CD4-positive, alpha-beta T cell treated with Interleukin-10 for 1 hour (primary cell): ENCODE measurements at places on chromosomes 16 and 17.

- DNase-seq, result no peak
Observed at GRCh38 chr17:42378359-42378958, 9.8 kb downstream of the STAT3 start.

DNA sequence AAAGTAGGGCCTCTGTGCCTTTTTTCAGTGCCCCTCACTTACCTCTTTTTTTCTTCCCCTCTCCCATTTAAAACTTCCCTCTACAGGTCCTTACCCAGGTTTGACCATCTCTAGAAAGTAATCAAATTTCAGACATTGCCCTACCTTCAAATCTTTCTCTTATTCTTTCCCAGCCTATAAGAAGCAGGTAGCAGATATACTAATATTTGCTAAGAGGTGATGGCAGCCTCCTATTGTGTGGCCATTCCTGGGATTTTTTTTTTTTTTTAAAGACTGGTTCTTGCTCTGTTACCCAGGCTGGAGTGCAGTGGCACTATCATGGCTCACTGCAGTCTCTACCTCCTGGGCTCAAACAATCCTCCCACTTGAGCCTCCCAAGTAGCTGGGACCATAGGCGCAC is 111.1 kb upstream of the HAS3 start:
- DNase-seq, result no peak

DNA sequence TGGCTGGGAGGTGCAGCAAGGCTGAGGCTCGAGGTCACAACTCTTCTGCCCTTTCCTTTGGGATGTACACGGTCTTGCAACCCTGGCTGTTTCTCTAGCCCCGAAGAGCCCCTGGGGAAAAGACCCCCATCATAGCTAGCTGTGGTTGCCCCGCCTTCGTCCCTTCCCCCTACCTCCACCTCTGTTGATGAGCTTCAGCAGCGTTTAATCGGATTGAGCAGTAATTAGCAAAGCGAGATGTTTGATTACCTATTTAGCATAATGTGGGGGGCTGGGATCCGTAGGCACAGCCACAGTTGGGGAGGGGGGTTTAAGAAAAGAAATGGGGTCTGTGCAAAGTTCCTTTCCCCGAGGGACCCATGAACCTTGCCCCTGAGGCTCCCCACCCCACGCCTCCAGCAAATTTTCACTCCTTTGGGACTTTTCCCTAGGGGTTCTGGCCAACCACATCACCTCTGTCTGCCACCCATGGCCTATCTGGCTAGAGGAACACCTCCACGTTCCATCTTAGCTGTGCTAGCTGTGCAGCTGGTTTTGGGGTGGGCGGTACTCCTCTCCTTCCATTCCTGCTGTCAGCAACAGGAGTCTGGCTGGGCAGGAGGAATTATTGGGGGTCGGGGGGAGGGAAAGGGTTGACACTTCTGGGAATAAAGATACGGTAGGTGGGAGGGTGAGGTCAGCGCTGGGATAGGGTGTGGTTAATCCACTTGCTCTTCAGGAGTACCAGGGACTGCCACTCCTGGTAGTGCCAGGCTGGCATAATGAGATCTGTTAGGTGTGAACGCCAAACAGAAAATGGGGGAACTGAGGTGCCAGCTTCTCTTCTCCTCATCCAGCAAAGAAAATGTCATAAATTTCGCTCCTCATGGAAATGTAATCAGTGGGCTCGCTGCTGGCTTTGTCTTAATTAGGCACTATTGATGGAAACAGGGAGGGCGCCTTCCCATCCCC is 1.3 kb upstream of the DNAH2 start:
- no peak for DNase-seq

- no peak for DNase-seq
Observed at GRCh38 chr17:37299257-37299980, 76.4 kb upstream of the C17orf78 start.

DNA sequence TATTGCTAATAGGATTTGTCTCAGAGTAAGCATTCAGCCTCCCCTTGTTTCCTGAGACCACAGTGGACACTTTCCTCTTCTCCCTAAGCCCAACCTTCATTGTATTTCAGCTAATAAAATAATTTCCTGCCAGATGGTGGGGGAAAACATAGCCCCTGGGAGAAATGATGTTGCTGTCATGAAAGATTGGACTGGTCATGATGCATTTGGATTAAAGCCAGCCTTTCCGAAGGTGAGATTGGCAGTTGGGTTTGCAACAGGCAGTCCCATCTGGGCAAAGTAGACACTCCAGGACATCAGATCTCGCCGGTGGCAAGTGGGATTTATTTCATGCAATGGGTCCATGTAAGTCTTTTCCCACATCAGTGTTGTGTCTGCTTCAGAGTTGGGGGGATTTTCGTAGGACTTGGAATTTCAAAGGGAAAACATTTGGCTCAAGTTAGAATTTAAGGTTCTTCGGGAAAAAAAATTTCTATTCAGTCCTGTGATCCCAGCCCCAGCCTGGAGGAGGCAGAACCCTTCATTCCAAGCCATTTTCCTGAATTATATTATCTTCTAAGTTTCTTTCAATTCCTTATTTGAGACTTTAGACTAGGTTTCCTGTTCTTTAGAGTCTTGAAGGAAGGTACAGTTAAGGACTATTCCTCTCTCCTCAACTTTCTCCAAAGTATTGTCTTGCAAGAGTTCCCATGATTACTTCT is 391.7 kb downstream of the XYLT1 start:
- no peak for DNase-seq
